ENCODE measurements at places on chromosomes 4 and X.

DNA sequence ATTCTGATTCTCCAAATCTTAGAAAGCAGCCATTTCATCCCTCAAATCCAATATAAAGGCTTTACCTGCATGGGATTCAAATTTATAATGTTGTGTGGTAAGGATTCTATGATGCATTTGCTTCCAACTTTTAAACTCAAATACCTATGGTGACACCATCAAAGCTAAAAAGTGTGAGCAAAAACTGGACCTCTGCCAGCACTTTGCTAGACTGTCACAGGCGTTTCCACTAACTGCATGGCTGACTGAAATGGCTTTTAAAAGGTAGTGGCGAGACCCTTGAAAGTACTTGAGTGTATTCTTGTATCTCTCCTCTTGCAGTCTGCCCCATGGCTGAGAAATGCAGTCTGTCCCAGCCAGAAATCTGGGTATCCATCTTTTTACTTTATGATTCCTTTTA is 169.4 kb downstream of the AMELX start:
- DNase-seq, result no peak

DNA sequence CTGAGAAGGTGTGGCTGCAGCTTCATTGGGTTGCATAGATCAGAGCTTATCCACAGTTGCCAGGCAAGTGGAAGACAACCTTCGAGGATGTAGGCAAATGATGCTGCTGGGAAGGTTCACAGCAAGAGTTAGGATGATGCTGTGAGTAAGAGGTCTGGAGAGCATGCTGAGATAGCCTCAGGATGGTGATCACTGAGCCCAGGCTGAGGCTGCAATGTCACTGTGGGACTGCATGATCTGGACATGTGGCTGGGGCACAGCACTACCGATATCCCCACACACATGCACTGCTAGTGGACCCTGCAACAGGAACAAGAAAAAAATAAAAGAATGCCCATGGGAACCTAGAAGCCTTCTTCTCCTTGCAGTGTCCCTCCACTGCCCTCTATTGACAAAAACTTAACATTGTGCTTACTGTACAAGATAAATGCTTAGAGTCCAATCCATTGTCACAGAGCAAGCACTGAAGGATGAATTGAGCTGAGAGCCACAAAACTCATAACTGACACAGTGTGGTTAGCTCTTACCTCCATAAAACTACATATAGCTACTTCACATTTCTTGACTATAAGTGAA is 105.6 kb downstream of the CNKSR2 start:
- no peak for DNase-seq

GRCh38 chr4:107837317-107837716 is 12.6 kb downstream of the SGMS2 start:
- DNase-seq, result no peak

DNA sequence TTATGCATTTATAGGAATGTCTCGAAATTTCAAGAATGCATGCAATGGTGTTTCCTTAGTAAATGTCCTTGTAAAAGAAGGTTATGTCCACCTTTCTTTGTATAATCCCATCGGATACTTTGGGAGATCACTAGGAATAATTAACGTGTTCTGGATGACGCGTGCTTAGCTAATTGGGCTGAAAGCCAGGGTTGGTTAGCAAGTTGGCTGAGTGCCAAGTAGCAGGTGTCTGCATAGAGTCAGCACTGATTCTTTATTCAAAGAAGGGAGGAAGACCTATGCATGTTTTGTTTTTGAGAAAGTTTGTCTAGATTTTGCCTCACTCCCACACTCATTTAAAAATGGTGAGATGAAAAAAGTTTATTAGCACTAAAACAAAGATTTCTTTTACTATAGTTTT is 144.6 kb downstream of the SOX3 start:
- no peak for DNase-seq

DNA sequence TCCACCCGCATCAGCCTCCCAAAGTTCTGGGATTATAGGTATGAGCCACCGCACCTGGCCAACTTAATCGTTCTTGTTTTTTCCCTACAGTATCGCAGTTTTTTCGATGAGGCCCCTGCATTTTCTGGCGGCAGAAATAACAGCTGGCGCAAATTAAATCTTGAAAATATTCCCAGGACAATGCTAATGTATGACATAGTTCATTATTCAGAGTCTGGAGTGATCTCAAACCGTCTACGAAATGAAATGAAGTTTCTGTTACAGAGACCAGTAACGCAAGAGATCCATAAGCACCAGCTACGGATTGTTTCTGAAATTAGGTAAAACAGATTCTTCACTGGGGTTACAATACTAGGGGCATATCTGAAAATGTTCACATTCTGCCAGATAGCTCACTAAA is 27.3 kb downstream of the CXorf58 start:
- no peak for DNase-seq

DNA sequence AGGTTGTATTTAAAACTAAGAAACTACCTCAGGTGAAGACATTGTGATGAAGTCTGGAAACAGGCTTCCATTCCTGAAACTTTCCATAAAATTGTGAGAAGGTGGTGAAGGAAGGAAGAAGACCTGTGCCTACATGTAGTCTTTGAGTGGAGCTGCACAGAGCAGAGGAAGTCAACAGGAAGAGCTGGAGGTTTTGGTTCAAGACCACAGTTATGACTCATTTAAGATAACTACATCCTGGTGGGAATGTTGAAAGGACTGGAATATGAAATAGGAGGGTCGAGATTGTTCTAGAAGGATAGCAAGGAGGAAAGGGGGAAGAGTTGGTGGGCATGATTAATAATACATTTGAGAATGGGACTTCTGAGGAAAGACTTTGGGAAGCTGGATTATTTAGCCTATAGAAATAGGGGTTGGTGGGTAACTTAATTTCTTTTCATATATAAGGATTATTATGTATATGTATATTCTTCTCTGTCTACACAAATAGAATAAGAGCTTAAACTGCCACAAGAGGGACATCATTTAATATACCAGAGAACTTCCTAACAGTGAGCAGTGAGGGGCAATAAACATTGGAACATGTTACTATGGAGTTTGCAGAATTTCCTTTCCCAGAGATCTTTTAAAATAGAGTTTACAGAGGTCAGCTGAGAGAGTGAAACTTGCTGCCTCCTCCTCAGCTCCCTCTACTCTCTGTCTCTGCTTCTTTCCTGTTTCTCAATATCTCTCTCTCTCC is 23.5 kb downstream of the AWAT2 start:
- DNase-seq, result no peak

DNA sequence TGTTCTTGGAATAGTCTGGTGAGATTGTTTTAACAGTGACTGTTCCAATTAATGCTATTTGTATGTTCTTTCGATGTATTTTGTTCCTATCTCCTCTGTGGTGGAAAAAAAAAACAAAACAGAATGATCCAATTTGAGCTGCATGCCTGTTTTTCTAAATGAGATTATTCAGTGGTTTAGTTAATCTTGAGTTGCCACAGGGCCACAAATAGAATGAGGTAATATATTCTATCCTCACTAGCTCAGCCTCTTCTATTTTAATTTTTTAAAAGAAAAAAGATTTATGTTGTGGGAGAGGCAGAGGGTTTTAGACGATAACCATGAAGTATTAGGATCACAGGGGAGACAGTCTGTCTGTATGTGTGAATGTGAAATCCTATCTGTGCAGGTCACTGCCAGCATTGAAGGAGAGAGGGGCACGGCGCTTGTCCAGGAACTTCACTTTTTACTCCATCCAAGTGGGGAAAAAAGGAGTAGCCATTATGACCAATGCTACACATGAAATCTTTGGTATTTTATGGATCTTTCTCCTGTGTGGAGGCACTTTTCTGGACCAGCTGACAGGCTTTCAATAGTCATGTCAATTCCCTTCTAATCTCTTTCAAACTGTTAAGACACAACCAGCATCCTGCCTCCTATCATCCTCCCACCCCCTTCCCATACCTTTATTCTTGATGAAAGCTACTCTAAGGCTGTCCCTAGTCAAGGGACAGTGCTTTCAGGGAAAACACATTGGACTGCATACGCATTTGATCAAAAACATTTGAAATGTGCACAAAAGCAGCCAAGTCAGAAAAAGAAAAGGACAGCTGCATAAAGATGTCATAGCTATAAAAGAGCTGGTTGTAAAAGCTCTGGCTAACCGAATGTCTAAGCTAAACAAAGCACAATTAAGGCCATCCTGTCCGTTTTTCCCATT is 1063.8 kb upstream of the INTU start:
- DNase-seq, result no peak

GRCh38 chrX:130299279-130300009 is 30.7 kb upstream of the ZNF280C start:
- no peak for DNase-seq

- DNase-seq, result no peak
Observed at GRCh38 chr4:175784986-175785525, 27.0 kb downstream of the GPM6A start.

GRCh38 chrX:87702795-87703194 is 185.2 kb downstream of the KLHL4 start:
- no peak for DNase-seq

DNA sequence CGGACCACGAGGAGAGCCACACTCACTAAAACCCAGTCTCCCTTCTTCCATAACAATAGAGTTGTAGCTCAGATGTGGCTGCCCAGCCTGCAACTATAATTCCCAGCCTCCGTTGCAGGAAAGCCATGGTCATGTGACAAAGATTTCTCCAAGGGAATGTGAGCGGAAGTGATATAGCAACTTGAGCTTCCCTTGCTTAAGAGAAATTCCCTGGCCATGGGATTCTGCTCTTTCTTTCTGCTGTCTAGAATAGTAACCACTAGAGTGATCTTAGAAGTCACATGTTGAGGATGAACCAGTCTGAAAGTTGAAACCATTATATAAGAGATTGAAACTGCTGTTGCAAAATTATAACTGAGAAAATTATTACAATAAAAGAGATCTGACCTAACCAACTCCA is 86.4 kb upstream of the MED14 start:
- no peak for DNase-seq

DNA sequence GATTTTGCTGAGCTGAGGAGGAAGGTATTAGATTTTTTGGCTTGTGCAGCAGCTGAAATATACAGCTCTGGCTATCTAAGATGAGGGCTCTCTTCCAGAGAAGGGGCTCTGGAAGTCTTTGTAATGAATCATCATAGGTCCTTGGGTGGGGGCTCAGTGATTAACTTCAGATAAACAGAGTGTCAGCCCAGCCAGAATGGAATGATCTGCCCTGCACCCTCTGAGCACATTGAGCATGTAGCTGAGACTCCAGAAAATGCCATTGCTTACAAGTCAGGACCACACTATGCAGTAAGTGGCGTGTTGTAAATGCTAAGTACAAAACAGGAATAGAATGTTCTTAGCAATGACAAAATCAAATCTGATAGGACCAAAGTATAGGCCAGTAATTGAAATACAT is 836.0 kb downstream of the PDHA2 start:
- DNase-seq, result no peak

DNA sequence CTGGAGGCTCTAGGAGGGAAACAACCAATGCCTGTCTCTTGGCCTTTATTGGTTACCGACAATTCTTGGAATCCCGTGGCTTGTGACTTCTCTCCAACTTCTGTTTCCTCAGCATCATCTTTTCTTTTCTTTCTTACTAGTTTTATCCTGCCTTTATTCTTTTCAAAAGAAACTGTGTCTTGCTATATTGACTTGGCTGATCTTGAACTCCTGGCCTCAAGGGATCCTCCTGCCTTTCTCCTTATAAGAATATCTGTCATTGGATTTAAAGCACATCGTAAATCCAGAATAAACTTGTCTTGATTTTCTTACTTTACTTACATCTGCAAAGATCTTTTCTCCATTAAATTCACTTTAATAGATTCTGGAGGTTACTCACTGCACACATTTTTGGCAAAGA is 49.9 kb upstream of the UGT2B10 start:
- no peak for DNase-seq

DNA sequence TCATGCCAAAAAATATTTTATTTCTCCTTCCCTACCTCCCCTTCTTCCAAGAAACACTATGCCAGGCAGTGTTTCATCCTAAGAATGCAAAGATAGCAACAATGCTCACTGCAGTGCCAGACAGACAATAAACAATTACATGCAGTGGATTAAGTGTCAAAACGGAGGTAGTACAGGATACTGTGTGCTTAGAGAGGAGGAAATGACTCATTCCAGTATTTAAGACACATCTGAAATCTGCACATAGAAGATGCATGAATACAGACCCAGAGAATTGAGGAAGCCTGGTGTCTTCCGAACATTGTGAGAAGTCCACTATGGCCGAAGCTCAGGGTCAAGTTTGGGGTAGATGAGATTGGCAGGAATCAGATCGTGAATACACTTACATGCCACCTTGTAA is 326.4 kb downstream of the PPP3CA start:
- DNase-seq, result no peak

DNA sequence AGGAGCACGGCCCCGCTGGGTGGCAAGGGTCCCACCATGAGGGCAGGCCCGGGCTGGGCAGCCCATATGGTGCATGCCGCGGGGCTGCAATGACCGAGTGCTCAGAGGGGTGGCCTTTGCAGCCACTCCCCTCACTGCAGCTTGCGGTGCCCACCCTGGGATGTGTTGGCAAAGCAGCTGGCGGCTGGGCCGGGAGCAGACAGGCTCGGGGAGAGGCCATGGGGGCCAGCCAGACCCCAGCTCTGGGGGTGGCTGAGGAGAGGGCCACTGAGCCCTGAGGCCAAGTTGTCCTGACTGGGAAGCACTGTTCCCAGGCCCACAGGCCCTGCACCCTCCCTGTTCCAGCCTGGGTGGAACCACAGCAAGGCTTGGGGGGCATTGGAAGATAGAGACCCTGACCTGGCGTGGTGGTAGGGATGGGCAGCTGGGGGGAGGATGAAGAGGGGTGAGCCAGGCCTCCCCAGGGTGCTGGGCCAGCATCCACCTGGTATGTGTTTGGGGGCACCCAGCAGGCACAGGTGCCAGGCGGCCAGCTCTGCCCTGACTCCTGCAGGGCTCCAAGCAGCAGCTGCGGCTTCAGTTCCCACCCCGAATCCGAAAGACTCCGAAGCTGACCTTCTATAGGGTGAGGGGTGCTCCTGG is 18.4 kb upstream of the RNF4 start:
- DNase-seq, result no peak

GRCh38 chrX:26783512-26784225 is 567.7 kb downstream of the MAGEB5 start:
- DNase-seq, result no peak

GRCh38 chrX:117771384-117771783 is 345.2 kb downstream of the KLHL13 start:
- no peak for DNase-seq

- peak; percentile 63 for DNase-seq
Observed at GRCh38 chr4:40283968-40284367, 51.2 kb upstream of the CHRNA9 start.

- no peak for DNase-seq
Observed at GRCh38 chr4:86664959-86665358, 70.8 kb downstream of the PTPN13 start.

DNA sequence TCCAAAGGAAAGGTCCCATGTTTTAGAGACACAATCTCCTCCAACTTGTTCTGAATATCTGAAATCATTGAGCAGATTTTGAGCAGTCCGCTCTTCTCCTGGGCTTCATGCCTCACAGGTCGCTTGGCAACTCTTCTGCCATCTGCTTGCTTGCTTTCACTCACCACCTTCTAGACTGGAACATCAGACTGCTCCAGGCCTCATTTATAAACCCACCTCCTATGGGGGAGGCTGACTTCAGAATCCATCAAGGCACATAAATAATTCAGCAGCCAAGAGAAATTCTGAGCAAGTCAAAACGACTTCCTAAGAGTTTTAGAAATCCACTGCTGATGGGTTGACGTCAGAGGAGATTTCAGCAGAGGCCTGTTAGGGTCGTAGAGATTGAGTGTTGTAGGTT is 64.1 kb downstream of the FAM184B start:
- DNase-seq, result no peak

- no peak for DNase-seq
Observed at GRCh38 chr4:130563185-130563888, 1467.4 kb downstream of the C4orf33 start.

- no peak for DNase-seq
Observed at GRCh38 chr4:178148106-178148505, 705.9 kb upstream of the AGA start.

Measured in stimulated activated CD4-positive, alpha-beta T cell treated with anti-CD3 and anti-CD28 coated beads, Interleukin-4, amount 100 ng/mL, for 4 hours (primary cell).